A673 (cell line): ENCODE measurements at places on chromosomes 4 and X. TPM values are rescaled to one million over a fixed set of nuclear protein-coding genes. Genes with fewer than 3 reads are reported as not detected.
A peak's percentile ranks its signal among the peaks of the same experiment; 100 is the strongest.

- peak; percentile 49 for DNase-seq
Measured at GRCh38 chrX:45517090-45517973, 316.7 kb upstream of the DIPK2B start.

GRCh38 chrX:151019856-151020255 lies 36.7 kb downstream of the HMGB3 start:
- no peak for DNase-seq

DNA sequence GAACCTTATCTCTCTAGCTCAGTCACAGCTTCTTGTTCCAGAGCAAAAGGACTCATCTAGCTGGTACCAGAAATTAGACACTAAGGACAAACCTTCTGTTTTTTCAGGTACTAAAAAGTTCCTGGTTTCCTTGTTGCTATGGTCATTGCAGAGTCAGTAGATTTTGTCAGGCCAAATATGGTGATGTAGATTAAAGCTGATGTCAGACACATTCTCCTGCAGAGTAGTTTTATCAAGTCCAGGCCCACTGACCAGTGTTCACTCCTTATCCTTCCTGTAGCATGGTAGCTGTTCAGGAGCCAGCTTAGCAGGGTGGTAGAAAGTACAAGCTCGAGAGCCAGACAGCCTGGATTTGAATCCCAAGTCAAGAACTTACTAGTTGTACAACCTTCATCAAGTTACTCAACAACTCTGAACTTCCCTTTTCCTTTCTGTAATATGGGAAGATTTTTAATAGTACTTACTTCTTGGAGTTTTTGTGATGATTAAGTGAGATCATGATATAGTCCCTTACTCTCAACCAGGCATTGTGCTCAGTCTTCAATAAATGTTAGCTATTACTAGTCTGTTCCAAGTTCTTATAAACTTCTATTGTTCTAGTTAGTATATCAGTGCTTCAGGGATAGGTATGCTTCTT lies 17.9 kb downstream of the OCRL start:
- no peak for DNase-seq

DNA sequence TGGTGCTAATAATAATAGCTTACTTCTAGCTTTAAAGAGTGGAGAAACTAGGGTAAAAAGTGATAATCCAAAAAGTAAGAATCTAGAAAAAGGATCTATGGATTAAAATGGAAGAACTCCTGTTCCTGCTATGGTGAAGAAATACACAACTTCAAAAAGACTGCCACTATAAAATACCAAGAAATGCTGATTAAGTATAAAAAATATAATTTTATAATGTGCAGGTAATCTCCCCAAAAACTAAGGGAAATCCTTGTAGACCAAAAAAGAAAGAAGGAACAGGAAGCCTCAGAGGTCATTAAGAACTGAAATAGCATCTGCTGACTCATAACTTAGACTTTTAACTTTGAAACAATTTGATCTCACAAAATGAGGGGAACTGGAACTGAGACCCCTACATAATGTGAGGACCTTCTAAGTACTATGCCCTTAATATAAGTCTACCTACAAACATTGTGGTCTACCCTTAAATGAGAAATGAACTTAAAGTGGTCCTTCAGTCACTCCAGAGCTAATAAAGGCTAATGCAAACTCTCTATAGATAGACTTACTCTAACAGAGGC lies 50.6 kb upstream of the SRPX start:
- no peak for DNase-seq

DNA sequence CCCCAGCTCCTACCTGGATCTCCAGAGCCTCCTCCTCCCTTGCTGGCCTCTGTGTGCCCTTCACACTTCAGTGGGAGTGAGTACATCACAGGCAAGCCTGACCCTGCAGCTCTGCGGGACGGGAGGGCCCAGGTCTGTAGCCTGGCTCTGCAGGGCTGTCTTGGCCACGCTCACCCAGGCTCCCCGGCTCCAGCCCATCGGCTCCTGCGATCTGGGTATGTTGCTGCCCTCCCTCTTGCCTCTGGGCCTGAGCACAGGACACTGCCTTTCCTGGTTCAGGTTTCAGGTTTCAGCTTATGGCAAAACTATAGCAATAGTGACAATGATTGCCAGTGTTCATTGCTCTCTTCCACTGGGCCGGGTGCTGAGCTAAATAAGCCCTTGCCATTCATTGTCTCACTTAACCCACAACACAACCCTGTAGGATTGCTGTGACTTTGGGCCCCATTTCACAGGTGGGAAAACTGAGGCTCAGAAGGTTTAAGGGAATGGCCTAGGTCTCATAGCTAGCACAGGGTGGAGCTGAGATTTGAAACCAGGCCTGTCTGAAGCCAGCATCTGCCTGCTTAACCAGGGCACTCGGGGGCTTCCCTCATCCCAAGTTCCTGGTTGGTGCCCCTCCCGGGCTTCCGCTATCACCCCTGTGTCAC lies 44.6 kb upstream of the SORCS2 start:
- no peak for DNase-seq

DNA sequence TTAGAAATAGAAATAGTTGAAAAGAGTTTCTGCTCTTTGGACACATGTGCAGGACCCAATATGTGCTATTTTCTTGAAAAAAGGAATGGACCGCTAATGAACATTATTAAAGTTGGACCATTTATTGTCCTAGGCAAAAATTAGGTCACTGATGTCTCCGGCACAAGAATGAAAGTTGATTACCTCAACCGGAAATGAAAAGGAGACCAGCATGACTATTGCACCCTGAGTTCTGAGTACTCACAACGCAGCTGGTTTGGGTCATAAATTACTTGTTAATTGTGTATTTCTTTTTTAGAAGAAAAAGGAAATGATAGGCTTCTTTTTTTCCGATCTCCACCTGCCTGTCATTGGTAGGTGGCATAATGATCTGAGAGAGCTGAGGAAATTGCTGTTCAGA lies 232.7 kb downstream of the ARHGAP24 start:
- peak; percentile 20 for DNase-seq

- DNase-seq: no peak
Measured at GRCh38 chrX:123918106-123918721, 43.3 kb upstream of the STAG2 start.

DNA sequence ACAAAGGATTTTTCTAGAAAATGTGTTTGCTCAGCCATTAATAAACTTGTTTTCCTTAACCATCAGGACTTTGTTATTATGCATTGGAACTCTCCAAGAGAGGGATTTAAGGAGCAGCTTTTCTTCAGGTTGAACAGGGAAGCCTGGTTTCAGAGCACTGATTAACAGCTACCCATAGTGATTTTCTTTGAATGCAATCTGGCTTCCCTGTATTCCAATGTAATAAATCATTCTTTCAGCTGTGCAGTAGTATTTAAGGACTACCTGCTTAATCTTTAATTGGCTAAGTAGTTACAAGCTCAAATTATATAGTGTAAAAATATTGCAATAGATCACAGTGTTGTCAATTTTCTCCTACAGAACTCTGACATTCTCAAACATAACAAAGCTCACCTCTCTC lies 77.5 kb downstream of the TMEM156 start:
- DNase-seq: no peak

- DNase-seq: peak; percentile 91
Measured at GRCh38 chr4:48375651-48376304, 34.4 kb downstream of the SLAIN2 start.

DNA sequence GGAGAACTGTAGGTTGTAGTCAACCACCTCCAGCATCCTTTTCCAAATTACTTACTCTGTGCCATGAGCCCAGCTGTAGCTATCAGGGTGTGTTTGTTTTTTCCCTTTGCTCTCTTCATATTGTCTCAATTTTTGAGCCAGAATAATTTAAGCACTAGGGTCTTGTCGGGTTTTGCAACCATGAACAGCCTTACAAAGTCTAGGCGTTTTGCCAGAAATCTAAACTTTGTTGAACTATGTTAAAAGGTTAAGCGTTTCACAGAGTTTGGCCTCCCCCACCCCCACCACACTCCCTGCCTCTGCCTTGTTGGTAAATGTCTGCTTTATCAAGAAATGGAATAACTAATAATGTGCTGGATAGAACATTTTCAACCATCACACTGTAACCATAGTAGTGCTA lies 190.6 kb upstream of the TTC29 start:
- no peak for DNase-seq

DNA sequence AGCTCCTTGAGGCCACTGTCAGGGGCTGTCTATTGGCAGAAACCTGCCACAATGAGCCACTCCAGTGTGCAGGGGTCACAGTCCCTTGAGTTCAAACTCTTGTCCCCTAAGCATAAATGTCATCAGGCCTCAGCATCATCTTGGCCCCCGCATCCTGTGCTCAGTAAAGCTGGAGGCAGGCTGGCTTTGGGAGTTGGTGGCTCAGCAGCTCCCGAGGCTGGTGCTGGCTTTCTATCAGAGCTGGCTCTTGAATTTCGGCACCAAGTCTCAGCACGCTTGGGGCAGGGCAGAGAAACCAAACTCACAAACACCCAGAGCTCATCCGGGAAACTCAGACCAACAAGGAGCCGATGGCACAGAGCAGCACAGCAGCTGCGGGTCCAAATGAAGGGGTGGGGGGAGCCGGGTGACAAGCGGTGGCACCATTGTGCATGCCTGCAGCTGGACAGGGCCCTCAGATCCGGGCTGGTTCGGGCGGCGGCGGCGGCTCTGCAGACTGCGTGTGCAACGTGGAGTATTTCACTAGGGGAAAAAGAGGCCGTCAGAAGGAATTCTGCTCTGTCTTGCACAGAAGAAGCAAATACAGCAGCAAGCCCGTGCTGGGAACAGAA lies 75.5 kb downstream of the MTMR1 start:
- no peak for DNase-seq

DNA sequence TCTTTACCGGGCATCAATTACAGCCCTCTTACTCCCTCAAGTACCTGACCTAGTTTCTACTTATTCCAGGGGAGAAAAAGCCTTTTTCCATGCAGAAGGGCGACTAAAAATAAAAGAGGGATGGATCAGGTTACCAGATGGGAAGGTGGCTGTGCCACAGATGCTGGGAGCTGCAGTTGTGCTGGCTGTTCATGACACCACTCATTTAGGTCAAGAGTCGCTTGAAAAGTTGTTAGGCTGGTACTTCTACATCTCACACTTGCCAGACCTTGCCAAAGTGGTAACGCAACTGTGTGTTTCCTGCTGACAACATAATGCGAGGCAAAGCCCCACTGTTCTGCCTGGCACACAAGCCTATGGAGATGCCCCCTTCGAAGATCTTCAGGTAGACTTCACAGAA lies 148.4 kb upstream of the FGF16 start:
- no peak for DNase-seq

- DNase-seq: no peak
Measured at GRCh38 chr4:143597276-143597675, 83.8 kb downstream of the SMARCA5 start.

DNA sequence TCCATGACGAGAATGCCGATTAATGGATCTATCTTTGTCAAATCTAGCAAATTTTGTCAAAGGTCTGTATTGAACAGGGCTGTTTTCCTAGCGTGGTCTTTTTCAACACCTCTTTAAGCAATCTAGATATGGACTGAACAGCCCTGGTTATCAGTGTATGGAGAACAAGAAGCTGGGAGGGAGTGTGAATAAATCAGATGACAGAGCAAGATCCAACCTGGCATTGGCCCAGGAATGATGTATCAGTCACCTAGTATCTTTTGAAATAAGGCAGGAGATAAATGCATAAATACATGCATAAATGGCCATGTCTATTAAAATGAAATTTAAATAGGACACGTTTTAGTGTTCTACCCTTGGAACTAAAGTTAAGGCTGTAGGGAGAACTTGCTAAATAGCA lies 15.7 kb upstream of the AP1S2 start:
- DNase-seq: no peak

- DNase-seq: no peak
Measured at GRCh38 chrX:38233891-38234667, 13.4 kb upstream of the SRPX start.

GRCh38 chr4:56409511-56410090 lies 22.3 kb upstream of the AASDH start:
- no peak for DNase-seq

DNA sequence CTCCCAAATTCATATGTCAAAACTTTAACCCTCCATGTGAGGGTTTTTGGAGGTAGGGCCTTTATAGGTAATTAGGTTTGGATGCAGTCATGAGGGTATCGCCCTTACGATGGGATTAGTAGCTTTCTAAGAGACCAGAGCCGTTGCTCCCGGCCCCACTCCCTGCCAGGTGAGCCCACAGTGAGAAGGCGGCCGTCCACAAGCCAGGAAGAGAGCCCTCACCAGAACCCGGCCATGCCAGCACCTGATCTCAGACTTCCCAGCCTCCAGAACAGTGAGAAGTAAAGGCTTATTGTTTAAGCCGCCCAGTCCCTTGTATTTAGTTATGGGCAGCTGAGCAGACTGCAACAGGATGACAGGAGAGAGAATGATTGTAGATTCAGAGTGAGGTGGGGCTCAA lies 40.8 kb downstream of the DCTD start:
- DNase-seq: no peak

- DNase-seq: no peak
Measured at GRCh38 chr4:87005690-87006425, 71.0 kb downstream of the AFF1 start.

GRCh38 chrX:79138658-79139241 lies 5.7 kb upstream of the GPR174 start:
- no peak for DNase-seq

- peak; percentile 74 for DNase-seq
Measured at GRCh38 chr4:7857238-7857701, 82.4 kb downstream of the AFAP1 start.

DNA sequence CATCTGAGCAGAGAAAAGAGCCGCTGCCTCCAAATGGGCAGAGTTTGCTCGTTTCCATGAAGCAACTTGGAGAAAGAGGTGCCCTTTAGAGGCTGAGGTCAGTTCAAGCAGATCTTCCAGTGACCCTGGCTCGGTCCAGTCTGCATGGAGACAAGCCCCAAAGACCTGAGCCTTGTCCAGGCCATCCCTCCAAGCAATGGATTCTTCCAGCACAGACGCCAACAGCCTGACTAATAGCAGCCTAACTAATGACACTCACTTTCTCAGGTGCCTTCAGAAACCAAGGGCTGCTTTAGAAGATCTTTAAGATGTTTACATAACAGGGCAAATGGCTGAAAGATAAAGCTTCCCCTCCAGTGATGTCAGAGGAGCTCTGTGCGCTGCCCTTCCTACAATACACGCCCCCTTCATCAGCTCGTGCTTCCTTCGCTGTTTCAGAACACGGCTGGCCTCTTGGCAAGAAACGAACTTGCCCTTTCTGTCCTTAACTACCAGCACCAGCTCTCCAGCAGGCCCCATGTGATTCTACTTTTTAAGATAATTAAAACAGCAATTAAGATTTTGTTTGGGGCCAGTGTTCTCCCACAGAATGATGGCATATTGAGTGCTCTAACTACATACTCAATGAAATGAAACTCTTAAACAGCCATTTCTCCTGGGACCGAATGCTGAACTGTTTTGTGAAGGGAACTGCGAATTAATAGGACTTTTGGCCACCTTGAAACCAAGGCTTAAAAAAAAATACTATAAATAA lies 119.0 kb downstream of the GPR143 start:
- no peak for DNase-seq

- DNase-seq: no peak
Measured at GRCh38 chr4:64807821-64808220, 398.6 kb upstream of the TECRL start.

GRCh38 chrX:42776195-42776594 lies 1.8 kb downstream of the PPP1R2C start:
- no peak for DNase-seq

SYTL5 gene
- 17.2 and 17.9 TPM in 2 replicates for total RNA-seq

NMU gene
- 0.44 TPM in 1 of 2 replicates, not detected in the other for total RNA-seq

CTAG1B gene
- total RNA-seq: not detected in 2 replicates

PF4V1 gene
- total RNA-seq: not detected in 2 replicates

PABPC4L gene
- total RNA-seq: 3.4 and 4.4 TPM in 2 replicates

AREG gene
- total RNA-seq: not detected in 2 replicates

IDS gene
- 42.0 and 50.7 TPM in 2 replicates for total RNA-seq

GPR82 gene
- total RNA-seq: not detected in 2 replicates

GAGE12J gene
- total RNA-seq: not detected in 2 replicates

GAGE12E gene
- not detected in 2 replicates for total RNA-seq

UGT2A1 gene
- not detected in 2 replicates for total RNA-seq

LRIT3 gene
- 0.26 and 0.33 TPM in 2 replicates for total RNA-seq
